Stimulated activated CD8-positive, alpha-beta memory T cell treated with anti-CD3 and anti-CD28 coated beads, Interleukin-4, amount 100 ng/mL, for 48 hours (primary cell): ENCODE measurements at places on chromosomes 4 and X.

- DNase-seq = no peak
These were observed 225.0 kb upstream of the PUDP start for GRCh38 chrX:7372825-7373525.

DNA sequence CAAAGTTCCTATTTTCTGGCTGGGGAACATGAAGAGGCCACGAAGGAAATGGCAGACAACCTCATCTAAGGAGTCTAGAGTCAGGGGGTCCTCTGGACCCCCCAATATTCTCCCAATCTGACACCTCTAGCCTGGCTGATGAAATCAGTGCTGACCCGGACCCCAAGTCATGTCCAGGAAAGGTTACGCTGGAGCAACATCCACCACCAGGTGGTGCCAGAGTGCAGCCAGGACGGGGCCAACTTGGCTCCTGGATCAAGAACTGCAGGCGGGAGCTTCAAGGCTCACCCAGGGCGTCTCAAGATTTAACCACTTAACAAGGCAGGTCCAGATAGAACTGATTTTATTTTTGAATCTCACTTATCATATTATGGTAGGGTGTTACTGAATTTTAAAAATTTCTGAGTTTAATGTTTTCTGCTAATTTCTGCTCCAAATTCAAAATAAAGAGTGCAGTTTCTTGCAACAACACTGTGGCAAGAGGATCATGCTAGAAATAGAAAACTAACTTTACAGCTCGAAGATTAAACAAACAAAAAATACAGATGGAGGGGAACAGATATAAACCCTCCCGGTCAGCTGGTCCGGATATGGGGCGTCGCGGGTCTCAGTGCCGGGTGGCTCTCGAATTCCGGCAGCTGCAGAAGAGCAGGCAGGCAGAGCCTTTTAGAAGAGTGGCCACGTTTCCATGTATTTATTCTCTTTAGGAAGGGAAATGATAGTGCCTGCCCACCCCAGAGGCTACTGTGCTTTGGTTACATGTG is 135.5 kb downstream of the AFAP1 start:
- DNase-seq = peak; percentile 95

DNA sequence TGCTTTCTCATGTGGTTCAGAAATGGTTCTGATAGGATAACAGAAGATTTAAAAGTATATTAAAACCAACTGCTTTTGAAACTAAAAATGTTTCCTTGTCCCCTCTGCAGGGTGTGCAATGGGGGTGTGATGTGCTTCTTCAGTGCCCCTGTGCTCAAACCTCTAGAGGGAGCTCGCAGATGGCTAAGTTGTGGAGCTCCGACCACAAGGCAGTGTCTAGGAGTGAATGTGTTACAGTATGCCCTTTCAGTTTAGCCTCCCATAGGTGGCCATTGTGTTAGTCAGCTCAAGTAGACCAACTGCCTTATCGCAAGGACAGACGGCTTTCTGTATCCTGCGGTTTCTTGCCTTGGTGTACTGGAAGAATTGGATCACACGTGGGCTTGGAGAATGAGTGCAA is 130.5 kb downstream of the TENT5D start:
- no peak for DNase-seq

GRCh38 chr4:77152421-77152820 is 4.6 kb upstream of the CCNG2 start:
- no peak for DNase-seq

DNA sequence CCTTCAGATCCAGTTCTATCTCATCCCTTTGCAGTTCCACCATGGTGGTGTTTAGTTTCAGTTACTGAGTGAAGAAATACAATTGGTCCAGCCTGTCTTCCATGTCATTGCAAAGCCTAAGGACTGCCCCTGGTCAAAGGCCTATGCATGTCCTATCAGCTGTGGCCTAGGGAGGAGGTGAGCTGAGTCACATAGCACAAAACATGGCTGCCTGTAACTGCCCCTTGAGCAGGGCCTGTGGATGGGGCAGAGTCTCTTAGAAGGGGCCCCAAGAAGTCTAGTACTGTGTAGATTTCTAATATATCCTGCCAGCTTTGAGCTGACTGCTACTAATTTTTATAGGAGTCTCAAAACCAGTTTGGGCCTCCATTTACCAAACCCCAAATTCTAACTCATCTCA is 296.7 kb downstream of the FBXW7 start:
- DNase-seq = no peak

DNA sequence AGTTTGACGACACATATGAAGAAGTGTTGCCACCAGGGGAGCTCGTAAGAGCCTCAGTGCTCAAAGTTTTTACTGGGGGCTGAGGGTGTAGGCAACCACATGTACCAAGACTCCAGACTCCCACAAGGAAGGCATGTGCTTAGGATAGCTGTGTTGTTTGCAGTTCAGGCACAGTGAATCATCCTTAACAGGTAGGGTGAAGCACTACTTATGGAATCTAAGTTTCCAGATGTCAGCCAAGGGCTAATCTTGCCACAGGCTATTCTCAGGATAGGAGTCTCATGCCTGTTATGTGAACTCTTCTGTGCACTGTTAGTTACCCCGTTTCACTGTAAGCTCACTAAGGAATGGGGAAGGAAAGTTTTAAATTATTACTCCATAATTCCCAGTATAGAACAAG is 202.6 kb downstream of the TMA16 start:
- no peak for DNase-seq

DNA sequence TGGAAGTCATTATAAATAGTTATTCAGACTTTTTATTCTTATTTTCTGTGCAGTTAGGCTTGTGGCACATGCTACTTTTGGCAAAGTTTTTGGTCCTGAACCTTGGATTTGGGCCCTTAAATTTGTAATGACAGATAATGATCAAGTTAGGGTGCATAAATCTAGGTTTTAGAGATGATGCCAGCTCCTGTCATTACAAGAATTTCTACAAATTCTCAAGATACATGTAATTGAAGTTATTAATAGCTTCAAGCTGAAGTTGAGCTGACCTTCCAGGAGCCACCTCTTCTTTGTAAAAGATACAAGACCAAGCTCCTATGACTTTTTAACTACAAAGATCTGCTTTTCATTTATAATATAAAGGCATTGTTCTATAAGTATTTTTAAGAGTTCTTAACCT is 255.6 kb upstream of the UGT8 start:
- no peak for DNase-seq

DNA sequence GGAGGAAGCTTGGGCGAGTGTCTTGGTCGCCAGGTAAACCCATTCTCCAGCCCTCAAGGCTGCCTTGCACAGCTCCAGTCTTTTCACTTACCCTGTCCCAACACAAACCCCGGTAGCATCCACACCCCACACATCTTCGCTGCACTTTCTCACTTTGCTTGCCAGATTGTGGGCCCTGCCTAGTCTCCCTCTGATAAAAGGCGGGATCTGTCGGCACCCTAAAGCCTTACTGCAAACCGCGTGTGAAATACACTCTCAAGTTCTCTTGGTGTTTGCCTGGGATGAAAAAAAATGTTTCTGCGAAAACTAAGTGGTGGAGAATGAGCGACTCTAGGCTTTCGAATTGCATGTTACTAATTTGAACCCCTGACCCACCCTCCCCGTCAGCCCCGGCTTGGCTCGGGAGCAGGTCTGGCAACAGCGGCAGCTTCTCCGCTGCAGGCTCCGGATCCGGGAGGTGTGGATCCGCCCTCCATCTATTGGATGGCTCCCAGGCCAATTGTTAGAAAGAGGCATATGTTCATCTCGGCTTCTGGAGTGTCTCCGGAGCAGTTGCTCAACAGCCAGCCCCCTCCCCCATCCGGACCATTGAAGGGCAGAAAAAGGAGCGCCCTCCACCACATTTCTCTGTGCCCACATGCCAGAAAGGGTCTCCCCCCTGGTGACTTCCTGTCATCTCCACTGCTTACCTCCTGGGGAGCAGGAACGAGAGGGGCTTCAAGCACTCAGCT is 3.0 kb upstream of the CITED1 start:
- peak; percentile 35 for DNase-seq
